ENCODE measurements at places on chromosomes 3 and 15.

DNA sequence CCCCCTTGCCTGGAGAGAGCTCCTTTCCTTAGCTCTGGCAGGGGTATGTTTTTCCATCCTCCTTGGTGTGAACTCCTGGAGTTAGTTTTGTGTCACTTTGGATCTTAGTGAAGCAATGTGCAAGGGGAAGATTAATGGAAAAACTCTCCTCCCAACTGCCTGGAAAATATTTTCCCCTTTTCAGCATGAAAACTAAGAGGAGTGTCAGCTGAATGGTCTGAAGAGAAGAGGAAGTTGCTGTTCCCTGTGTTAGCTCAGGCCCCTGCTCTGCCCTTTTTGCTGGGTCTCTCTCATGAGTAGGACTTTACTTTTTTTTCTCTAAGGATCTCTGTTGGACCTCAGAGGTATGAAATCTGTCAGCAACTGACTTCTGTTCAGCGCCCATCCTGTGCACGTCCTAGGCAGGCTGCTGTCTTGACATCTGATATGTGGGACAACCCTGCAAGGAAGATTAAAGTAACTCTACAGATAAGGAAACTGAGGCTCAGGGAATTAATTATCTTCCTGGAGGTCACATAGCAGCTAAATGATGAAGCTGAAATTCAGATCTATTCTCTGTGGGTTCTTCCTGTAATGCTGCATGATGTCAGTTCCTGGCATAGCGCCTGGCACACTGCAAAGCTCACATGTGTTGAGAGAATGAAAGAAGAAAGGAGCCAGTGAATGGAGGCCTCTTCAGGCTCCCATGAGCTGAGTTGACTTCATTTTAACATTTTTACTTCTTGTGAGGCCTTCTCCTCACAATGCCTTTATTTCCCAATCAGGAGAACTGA lies 109.7 kb upstream of the GALNT15 start:
- DNase-seq: peak; percentile 92

- DNase-seq: no peak
Observed at GRCh38 chr3:77052051-77052501, 12.2 kb downstream of the ROBO2 start.

DNA sequence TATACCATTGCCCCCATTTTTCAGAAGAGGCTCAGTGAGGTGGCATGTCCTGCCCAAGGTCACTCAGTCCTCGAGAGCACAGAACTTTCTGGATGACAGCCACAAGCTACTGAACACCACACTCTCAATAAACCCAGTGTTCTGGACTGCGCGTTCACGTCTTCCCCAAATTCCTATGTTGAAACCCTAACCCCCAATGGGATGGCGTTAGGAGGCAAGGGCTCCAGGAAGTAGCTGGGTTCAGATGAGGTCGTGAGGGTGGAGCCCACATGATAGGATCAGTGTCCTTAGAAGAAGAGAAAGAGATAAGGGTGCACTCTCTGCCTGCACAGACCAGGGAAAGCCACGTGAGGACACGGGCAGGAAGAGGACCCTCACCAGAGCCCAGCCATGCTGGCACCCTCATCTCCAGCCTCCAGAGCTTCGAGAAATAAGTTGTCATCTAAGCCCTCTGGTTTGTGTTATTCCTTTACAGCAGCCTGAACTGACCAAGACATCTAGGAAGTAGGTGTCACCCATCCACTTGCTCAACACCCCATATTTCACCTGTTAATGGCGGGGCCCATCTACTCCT lies 324.0 kb downstream of the UACA start:
- no peak for DNase-seq

DNA sequence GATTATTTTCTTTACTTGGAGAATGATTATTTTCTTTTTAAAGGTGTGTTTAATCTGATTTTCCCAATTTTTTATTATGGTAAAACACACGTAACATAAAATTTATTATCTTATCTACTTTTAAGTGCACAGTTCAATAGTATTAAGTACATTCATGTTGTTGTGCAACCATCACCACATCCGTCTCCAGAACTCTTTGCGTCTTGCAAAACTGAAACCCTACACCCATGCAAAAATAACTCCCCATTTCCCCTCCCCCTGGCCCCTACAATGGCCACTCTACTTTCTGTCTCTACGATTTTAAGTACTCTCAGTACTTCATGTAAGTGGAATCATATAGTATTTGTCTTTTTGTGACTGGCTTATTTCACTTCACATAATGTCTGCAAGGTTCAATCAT lies 230.7 kb downstream of the SATB1 start:
- no peak for DNase-seq

DNA sequence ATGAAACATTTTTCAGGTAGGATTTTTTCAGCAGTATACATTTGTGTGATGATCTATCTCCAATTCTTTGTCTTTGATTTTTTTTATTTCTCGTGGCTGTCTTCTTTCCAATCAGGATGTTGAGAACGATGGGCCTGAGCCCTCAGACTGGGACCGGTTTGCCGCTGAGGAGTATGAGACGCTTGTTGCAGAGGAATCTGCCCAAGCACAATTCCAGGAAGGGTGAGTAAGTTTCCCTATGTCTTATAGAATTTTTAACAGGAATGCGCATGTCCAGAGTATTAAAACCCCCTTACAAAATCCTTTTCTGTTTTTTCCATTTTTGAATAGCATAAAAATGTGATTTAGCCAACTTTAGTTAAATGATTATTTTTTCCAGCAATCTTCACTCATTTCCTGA lies 90.0 kb downstream of the MSL2 start:
- no peak for DNase-seq

- no peak for DNase-seq
Observed at GRCh38 chr15:70390723-70391122, 293.0 kb upstream of the TLE3 start.

DNA sequence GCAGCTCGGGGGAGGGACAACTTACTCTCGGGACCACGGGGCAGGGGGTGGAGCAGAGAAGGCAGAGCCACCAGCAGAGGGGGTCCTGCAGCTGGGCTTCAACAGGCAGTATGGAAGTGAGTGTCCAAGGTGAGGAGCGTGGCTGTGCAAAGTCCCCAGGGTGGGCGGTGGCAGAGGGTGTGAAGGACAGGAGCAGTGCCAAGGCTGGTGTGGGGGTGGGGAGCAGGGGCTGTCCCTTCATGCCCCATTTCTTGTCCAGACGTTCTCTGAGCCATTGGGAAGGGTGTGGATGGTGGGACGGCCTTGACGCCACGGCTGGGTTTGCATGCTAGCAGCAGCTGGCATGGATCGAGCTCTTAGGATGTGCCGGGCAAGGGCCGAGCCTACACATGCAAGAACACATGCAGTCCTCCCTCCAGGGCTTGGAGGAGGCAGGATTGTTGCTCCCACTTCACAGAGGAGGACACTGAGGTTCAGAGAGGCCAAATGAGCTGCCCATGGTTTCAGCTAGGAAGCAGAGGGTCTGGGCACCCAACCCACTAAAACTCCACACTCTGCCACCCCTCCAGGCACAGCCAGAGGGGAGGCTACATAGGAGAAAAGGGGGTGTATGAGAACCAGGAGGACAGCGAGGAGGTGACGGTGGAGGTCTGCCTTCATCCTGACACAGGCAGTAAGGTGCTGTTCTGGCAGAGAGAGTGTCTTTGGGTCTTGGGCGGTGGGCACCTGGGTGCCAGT lies 93.6 kb downstream of the TBC1D2B start:
- peak; percentile 49 for DNase-seq

DNA sequence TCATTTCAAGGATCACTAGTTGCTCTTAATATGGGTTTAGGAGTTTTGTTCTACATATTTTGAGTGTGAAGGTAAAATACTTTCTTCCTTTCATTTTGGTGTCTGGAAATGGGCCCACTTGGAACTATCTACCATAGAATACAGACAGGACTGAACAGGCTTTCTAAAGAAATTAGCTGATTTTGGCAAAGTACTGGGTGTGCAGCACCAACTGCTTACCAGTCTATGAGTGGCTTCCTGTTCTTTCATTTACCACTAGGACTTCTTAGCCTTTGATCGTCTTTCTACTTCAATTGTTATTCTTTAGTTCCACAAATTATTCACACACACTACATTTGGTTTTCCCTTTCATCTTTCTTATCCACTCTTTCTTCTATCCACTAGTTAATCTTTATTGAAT lies 1196.3 kb downstream of the ROBO1 start:
- DNase-seq: no peak

GRCh38 chr3:197348014-197348413 lies 49.6 kb upstream of the DLG1 start:
- DNase-seq: no peak

- peak; percentile 5 for DNase-seq
Observed at GRCh38 chr3:133258358-133258757, 141.5 kb upstream of the BFSP2 start.

- no peak for DNase-seq
Observed at GRCh38 chr3:64380546-64380945, 155.3 kb upstream of the PRICKLE2 start.

DNA sequence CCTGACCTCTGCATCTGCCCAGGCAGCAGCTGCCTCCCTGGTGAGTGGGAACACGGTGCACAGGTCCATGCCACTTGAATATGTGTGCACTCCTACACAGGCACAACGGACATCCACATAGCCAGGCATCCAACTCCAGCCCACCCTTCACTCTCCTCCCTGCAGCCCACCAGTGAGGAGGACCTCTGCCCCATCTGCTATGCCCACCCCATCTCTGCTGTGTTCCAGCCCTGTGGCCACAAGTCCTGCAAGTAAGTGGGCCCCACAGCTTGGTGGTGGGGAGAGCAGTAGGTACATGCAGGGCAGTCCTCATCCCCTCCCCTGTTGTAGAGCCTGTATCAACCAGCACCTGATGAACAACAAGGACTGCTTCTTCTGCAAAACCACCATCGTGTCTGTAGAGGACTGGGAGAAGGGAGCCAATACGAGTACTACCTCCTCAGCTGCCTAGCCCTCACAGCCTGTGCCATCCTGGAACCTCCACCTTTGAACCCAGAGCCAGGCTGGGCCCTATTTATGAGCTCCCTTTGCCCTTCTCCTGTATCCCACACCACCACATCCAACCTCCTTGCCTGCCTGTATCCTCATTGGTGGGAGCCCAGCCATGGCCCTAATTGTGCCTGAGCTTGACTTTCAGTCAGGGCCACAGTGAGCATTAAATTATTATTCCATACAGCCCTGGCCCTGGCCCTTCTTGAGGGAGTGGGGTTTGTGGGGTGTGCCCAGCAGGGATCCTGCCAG lies 1.5 kb upstream of the AMIGO3 start:
- DNase-seq: no peak

- DNase-seq: peak; percentile 73
Observed at GRCh38 chr15:68819495-68820294, 1.0 kb downstream of the ANP32A start.

DNA sequence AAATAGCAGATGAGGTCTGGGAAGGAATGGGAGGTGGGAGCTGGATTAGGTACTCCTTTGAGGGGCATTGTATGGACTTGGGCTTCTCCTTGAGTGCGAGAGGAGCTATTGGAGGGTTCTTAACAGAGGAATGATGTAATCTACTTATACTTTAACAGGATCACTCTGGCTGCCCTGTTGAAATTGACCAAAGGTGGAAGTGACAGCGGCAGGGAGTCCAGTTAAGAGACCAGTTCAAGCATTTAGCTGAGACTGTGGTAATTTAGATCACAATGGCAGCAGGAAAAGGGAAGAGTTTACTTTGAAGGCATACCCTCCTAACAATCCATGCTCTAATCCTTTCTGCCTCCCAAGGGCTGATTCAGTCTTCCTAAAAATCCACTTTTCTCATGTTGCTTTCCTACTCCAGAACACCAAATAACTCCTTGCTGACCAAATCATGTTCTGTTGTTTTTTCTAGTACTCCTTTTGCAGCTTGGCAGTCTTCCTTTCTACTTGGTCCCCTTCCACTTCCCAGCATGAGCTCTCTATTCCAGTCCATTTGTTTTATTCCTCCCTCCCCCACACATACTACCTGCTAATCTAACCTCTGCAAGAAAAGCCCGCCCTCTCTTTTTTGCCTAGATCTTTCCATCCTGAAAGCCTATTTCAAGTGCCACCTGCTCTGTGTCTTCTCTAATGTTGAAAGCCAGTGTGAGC lies 139.4 kb downstream of the NECTIN3 start:
- no peak for DNase-seq

DNA sequence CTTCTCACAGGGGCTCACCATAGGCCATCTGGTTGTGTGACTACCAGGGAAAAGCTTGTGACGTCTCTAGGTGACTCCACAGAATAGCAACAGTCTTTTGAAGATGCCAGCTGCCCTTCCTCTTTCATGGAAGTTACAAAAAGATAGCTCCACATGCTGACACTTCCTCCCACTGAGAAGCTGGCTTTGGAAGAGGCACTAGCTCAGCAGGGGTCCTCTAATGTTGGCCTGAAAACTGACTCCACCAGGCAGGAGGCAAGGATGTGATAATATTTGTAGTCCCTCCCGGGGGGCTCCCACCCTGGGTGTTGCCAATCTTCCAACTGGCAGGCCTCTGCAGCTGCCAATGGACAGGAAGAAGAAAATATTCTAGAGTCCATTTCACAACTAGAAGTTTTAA lies 343.5 kb downstream of the NEK10 start:
- no peak for DNase-seq

DNA sequence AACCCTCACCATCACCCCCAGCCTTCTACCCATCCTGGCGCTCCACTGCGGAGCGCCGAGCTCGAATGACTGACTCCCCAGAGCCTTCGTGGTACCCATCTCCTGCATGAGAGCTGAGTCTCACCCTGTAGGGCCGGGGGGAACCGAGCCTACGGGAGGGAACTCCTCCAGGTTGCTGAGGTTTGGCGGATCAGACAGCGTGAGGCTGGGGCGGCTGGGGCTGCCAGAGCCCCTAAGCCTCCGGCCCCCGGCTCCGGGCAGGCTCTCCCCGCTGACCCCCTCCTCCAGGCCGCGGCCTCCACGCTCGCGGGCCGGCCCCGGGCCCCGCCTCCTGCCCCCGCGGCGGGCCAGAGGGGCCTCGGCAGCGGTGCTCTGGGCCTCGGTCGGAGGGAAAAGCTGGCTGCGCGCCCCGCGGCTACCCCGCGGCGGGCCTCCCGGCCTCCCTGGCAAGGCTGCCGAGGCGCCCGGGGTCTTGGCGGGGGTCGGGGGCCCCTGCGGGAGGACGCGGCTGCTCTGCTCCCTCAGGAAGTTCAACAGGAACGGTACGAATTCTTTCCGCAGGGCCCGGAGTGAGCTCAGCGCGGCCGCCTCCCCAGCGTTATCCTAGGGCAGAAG lies 643 bp downstream of the CDAN1 start:
- peak; percentile 53 for DNase-seq

GRCh38 chr3:170387950-170388349 lies 30.4 kb downstream of the SKIL start:
- DNase-seq: peak; percentile 60

DNA sequence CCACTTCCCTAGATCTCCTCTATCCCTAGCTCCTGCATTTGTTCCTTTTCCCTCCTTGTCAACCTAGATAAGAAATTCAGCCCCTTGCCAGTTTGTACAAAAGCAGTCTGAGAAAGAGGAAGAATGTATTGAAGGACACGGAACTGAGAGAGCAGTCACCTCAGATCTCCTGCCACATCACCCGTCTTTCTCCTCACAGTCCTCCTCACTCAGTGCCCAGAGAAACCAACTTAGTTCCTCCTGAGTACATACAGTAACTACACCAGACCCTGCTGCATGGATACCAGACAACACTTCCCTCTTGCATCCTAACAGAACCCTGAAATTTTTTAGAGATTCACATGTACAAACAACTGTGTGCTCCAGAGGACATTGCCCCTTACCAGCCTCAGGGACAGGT lies 563.6 kb upstream of the ADAMTS9 start:
- DNase-seq: no peak

Measured in GM23248 (cell line).